CD4-positive, alpha-beta memory T cell (primary cell): ENCODE measurements at places on chromosomes 13 and 19. TPM values are rescaled to one million over a fixed set of nuclear protein-coding genes. Genes with fewer than 3 reads are reported as not detected.

Gene ZNF561
- total RNA-seq, result 75.8 TPM

Gene SMIM17
- total RNA-seq, result not detected

Gene SIGLEC12
- total RNA-seq, result not detected

Gene MAP3K10
- 30.2 TPM for total RNA-seq

Gene FFAR3
- not detected for total RNA-seq

Gene ZNF681
- 8.3 TPM for total RNA-seq

Gene FKRP
- total RNA-seq, result 28.9 TPM

Gene CYP4F8
- total RNA-seq, result not detected

Gene RUBCNL
- not detected for total RNA-seq

Gene PCDH17
- not detected for total RNA-seq

Gene SARS2
- total RNA-seq, result 20.2 TPM
